MCF 10A (cell line): ENCODE measurements at places on chromosomes 13 and 19.

DNA sequence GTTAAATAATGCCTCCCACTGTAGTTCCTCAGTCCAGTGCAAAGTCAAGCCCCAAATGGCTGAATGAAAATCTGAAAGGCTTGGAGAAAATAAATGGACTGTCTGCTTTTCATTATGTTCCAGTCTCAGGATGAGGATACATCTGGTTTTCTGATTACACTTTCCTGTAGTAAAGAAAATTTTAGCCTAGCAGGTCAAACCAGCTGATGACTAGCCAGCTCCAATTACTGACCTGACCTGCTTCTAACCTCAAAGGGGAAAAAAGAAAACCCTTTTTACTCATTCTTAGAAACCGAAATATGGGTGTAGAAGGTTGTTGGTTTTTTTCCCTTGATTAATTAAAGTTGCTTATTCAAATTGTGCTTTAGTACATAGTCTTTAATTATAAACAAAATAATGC is 418.4 kb downstream of the EFNB2 start:
- H3K36me3 ChIP-seq = no peaks in the 10 kb centered on the region
- peaks cover 23% of the 10 kb centered on the region for H3K4me1 ChIP-seq
- no peak for DNase-seq
- H3K27me3 ChIP-seq = no peaks in the 10 kb centered on the region

GRCh38 chr19:40356681-40357595 is 8.4 kb downstream of the PLD3 start:
- H3K4me1 ChIP-seq = no peaks in the 10 kb centered on the region
- H3K36me3 ChIP-seq = peaks cover 11% of the 10 kb centered on the region

DNA sequence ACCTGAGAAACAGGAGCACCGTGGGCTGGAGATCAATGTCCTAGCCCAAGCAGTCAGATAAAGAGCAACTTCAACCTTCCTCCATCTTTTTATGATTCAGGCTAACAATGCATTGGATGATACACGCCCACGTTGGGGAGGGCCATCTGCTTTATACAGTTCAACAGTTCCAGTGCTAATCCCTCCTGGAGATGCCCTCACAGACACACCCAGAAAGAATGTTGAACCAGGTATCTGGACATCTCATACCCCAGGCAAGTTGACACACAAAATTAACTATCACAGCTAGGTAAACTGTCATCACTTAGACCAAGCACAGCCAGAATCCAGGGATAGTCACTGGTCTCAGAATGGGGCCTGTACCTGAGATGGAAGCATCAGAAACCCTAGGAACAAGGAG is 20.6 kb upstream of the SERPINE3 start:
- no peaks in the 10 kb centered on the region for H3K27me3 ChIP-seq
- no peaks in the 10 kb centered on the region for H3K4me1 ChIP-seq
- H3K27ac ChIP-seq = no peak overlapping the region

DNA sequence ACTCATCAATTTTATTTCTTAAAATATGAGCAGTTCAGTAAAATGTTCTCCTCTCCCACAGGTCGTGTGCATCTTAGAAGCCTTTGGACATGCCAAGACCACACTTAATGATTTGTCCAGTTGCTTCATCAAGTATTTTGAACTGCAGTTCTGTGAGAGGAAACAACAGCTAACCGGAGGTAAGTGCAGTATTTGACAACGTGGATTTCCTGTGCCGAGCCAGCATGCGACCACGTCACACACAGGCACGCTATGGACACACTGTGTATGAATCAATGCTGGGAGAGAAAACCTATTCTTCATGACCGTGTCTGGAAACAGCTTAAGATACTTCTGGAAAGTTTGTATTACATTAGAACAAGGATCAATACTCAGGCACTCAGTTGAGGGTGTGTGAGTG is 268.5 kb downstream of the MYO16 start:
- DNase-seq = no peak
- H3K27me3 ChIP-seq = peaks cover 19% of the 10 kb centered on the region
- peaks cover 8% of the 10 kb centered on the region for H3K4me1 ChIP-seq
- no peaks in the 10 kb centered on the region for H3K36me3 ChIP-seq

DNA sequence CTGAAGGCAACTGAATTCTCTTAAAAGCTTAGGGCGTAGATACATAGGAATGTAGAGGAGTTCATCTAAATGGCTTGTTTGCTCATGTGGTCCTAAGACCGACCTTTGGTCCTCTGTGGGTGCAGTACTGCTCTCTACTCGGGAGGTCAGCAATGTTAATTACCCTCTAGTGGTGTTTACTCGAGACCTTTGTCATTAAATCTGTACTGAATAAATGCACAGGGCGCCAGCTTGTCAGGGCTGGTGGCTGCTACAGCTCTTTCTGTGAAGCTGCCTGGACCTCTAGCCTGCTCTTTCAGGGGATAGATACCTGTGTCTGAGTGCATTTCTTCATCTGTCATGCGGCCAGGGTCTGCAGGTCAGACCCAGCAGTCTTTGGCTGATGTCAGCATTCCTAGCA is 29.2 kb upstream of the MPHOSPH8 start:
- peaks cover 19% of the 10 kb centered on the region for H3K4me1 ChIP-seq
- DNase-seq = no peak
- no peaks in the 10 kb centered on the region for H3K27me3 ChIP-seq

- peaks cover 58% of the 10 kb centered on the region for H3K36me3 ChIP-seq
- peak; percentile 47 for DNase-seq
- H3K27ac ChIP-seq = no peak overlapping the region
- no peak overlapping the region for H3K4me3 ChIP-seq
Observed at GRCh38 chr19:57689750-57690149, 8.0 kb downstream of the ZNF551 start.

GRCh38 chr19:53507523-53508442 is 30.2 kb upstream of the ZNF331 start:
- H3K36me3 ChIP-seq = no peaks in the 10 kb centered on the region
- no peak for DNase-seq
- no peaks in the 10 kb centered on the region for H3K4me1 ChIP-seq

GRCh38 chr19:51535535-51535934 is 4.1 kb upstream of the SIGLEC6 start:
- H3K36me3 ChIP-seq = no peaks in the 10 kb centered on the region
- H3K27me3 ChIP-seq = no peaks in the 10 kb centered on the region
- H3K4me3 ChIP-seq = no peak overlapping the region
- no peaks in the 10 kb centered on the region for H3K4me1 ChIP-seq
- no peak for DNase-seq

GRCh38 chr13:43122791-43123190 is 99.4 kb downstream of the DNAJC15 start:
- H3K4me3 ChIP-seq = no peak overlapping the region
- no peak overlapping the region for H3K27ac ChIP-seq
- no peaks in the 10 kb centered on the region for H3K27me3 ChIP-seq
- peaks cover 5% of the 10 kb centered on the region for H3K4me1 ChIP-seq
- DNase-seq = no peak

- H3K27ac ChIP-seq = no peak overlapping the region
- peaks cover 21% of the 10 kb centered on the region for H3K36me3 ChIP-seq
- H3K27me3 ChIP-seq = no peaks in the 10 kb centered on the region
Observed at GRCh38 chr13:29575098-29575497, 20.4 kb downstream of the SLC7A1 start.

DNA sequence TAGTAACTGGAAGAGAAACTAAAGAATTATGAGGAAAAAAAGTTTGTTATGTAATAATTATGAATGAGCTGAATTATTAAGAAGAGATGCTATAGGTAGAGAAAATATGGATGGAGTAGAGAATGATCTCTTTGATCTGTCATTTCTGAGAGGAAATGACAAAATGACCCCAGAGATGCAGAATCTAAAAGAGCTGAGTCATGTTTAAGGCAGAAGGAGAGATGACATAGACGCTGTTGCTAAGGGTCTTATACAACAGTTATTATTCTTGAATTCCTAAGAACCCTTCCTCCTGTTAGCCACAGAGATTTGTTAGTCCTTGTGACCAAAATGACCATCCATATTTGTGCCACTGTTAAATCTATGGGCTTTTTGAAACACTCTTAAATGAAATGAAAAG is 58.3 kb upstream of the FREM2 start:
- peaks cover 18% of the 10 kb centered on the region for H3K27me3 ChIP-seq
- H3K4me3 ChIP-seq = no peak overlapping the region

- no peak overlapping the region for H3K4me3 ChIP-seq
- no peaks in the 10 kb centered on the region for H3K27me3 ChIP-seq
- no peaks in the 10 kb centered on the region for H3K36me3 ChIP-seq
- peak; percentile 56 for DNase-seq
Observed at GRCh38 chr19:43425567-43426392, 11.1 kb downstream of the TEX101 start.

DNA sequence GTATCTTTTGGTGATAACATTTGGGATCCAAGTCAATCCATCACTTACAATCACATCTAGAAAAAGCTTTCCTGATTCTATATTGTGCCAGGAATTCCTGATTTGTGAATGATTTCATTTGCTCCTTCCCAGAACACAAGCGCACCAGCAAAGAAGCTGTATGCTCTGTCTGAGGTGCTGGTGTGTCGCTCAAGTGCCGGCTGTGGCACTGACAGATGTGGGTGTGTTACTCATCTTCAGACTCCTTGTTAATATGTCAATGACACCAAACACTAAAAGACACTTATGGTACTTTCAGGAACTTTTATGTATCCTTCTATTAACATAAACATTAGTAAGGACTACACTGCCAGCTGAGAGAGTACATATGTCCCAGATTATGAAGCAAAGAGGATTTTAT is 429.1 kb downstream of the ITGBL1 start:
- no peak for DNase-seq
- no peak overlapping the region for H3K27ac ChIP-seq
- no peaks in the 10 kb centered on the region for H3K36me3 ChIP-seq

GRCh38 chr19:14440049-14440448 is 6.9 kb downstream of the PKN1 start:
- DNase-seq = no peak
- H3K4me1 ChIP-seq = no peaks in the 10 kb centered on the region
- H3K4me3 ChIP-seq = no peak overlapping the region
- no peaks in the 10 kb centered on the region for H3K27me3 ChIP-seq
- peaks cover 48% of the 10 kb centered on the region for H3K36me3 ChIP-seq

- H3K27me3 ChIP-seq = no peaks in the 10 kb centered on the region
- peak within 1 kb of the TSS; percentile 94 for H3K27ac ChIP-seq
- H3K4me3 ChIP-seq = peak within 1 kb of the TSS; percentile 76
- peaks cover 26% of the 10 kb centered on the region for H3K36me3 ChIP-seq
- peaks cover 6% of the 10 kb centered on the region for H3K4me1 ChIP-seq
- DNase-seq = peak; percentile 89
Observed at GRCh38 chr19:52397310-52398080, at the start of gene ZNF528. TSS of gene ZNF528 (plus strand) at chr19:52397849. CDS start at chr19:52402014, 4,165 bp downstream.

DNA sequence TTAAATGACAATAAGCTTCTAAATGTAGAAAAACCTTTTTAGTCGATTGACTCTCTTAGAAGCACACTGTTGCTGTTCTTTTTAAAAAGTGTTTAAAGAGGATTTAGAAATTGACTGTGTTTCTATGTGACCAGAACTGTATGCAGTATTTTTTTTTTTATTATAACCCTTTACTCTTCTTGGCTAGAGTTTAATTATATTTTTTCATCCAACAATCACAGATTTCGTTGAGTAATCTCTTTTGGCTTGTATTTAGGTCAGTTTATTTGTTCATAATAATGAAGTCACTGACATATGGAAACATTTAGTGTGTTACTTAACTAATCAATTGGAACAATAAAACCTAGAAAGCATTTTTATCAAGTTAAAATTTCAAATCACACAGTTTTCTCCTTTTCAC is 19.9 kb downstream of the CSNK1A1L start:
- H3K4me3 ChIP-seq = no peak overlapping the region
- no peaks in the 10 kb centered on the region for H3K27me3 ChIP-seq
- H3K36me3 ChIP-seq = no peaks in the 10 kb centered on the region
- H3K27ac ChIP-seq = no peak overlapping the region
- no peaks in the 10 kb centered on the region for H3K4me1 ChIP-seq
